Kidney epithelial cell (primary cell): ENCODE measurements at places on chromosomes 3 and 15. TPM values are rescaled to one million over a fixed set of nuclear protein-coding genes. Genes with fewer than 3 reads are reported as not detected.

- no peak for DNase-seq
Observed at GRCh38 chr3:131795390-131796090, 239.3 kb downstream of the CPNE4 start.

DNA sequence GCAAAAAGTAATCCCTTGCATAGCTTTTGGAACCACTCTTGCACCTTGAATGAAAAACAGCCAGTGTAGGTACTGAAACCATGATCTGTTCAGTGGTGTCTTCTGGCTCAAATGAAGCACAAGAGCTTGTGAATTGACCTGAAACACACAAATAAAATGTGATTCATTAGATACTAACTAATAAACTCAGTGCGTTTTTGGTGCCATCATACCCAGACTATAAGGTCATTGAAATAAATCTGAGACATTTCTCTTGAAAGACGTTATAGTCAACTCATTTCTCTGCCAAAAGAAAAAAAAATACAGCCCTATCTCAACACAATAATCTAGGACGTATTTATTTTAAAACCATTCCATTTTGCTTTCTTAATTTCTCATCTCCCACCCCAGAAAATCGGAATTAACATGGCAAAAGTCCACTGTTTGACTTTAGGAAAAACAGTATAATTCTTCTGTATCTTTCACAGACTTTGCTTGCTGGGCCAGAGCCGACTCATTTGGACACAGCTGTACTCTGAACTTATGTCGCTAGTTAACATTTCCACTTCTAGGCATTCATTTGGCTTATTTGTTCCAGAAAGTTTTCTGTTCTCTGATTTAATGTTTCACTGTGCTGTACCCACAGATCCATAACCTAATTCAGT, 284.9 kb upstream of the TBL1XR1 start:
- DNase-seq, result no peak

DNA sequence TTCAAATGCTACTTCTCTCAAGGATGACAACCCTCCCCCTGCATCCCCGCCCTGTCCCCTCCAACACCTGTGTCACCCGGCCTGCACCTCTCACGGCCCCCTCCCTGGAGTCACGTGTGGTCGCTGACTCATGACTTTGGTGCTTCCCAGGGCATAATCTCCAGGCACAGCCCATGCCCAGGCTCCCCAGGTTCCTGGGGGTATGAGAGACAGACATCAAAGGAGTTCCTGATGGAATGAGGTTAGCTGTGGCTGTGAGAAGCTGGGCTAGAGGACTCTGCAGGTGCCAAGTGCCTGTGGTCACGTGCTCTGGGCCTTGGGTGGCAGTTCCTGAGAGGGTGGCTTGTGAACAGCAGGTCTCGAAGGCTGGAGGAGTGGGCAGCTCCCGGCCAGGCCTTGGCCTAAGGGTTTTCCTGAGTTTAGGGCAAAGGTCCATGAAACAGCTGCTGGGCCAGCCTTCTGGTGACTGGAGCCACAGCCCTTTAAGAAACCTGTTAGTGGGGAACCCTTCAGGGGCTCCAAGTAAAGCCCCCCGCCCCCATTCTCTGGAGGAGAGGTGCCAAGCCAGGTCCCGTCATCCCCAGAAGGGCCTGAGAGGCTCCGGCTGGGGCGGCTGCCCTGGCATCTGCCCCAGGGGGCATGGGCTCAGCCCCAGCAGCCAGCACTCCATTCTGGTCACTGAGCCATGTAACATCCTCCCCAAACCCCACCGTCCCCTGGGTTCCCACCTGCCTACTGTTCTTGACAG, 230.0 kb downstream of the XXYLT1 start:
- peak; percentile 12 for DNase-seq

DNA sequence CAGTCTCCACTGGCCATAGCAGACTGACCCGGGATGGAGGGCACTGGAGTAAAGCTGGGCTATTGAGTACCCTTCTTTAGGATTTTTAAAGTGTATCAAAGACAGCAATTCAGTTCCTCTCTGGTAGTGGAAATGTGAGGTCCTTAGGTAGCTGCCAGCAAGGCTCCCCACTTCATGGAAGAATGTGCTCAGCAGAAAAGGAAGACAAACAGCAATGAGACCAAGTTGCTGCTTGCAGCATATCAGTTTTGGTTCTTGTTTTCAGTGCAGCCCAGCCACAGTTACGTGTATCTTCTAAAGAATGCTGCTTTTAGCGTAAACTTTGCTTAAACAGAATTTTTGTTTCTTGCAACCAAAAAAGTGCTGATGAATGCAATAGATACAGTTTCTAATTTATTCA, 374.0 kb upstream of the CBLB start:
- no peak for DNase-seq

- DNase-seq, result no peak
Observed at GRCh38 chr3:177144922-177145321, 52.4 kb downstream of the TBL1XR1 start.

DNA sequence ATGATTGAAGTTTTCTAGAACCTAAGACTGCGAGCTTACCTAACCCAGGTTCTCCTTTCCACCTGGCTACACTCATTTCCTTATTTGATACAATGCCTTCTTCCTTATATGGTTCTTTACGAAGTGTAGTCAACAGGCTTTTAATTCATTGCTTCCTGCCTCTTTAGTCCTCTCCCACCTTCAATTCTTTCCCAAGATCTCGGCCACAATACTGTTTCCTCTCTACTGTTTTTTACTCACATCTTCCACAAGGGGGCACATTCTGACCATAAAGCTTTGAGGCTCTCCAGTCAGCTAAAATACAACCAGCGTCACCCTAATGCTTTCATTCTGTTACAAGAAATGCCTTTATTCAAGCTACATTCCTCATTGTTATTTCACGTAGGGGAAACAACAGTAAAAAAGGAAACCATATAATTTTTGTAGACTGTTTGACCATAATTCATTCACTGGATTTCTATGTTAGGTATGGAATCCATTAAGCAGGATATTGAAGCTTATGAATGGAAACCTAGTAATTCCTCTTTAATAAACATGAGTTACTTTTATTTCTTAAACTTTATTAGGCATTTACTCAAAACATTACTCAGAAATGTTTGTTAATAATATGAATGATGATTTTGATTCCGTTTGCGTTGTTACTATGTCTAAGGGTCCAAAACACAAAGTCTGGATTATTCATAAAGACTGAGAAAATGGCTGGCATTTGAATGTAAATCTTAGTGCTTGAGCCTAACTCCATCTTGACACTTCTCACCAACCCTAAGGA, 29.5 kb upstream of the VEPH1 start:
- DNase-seq, result peak; percentile 72

DNA sequence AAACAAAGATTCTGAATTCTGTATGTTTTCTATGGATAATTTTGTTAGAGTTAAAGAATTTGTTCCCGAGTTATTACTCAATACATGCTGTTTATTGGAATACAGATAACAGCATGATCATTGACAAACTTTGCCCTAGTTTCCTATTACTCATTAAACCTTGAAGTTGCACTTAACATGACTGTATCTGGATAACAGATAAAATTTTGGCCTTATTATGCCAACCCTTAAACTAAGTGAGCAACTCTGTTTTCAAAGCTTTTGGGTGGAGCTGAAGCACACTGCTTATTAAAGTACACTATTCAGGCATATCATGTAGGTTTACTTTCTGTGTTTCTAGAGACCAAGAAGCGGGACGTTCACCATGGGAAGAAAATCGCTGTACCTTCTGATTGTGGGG, at the start of gene AADAC:
AADAC (plus strand) TSS at position 318 of the 400 bp plus-strand sequence; CDS start at position 365, 47 bp downstream.
- no peak for DNase-seq

DNA sequence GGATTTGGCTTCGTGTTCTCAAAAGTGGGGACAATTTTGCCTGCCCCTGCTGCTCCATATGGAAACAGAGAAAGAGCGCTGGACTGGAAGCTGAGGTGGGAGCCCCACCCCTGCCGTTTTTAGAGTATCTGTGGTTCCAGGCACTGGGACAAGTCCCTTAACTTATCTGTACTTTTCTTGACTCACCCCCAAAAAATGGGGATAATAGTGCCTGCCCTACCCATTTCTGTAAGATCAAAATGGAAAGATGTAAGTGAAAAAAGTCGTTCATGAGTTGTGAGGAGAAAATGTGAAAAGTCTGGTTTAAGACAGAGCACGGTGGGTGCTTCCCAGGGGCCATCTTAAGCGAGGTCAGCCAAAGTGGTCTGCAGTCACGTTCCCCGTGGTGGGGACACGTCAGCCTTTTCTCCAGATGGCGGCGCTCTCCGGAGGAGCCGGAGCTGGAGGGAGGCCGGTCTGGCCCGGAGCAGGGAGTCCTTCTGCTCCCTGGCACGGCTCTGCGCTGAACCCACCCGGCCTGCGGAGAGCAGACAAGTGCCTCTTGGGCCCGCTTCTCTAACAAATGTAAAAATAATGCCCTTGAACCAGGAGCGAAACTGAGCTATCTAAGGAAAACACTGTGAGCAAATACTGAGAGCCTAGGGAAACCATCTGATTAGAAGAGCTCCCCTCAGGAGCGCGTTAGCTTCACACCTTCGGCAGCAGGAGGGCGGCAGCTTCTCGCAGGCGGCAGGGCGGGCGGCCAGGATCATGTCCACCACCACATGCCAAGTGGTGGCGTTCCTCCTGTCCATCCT, at the start of gene CLDN18:
CLDN18 (plus strand) TSS at position 690 of the 797 bp plus-strand sequence; CDS start at position 751, 61 bp downstream.
- no peak for DNase-seq

DNA sequence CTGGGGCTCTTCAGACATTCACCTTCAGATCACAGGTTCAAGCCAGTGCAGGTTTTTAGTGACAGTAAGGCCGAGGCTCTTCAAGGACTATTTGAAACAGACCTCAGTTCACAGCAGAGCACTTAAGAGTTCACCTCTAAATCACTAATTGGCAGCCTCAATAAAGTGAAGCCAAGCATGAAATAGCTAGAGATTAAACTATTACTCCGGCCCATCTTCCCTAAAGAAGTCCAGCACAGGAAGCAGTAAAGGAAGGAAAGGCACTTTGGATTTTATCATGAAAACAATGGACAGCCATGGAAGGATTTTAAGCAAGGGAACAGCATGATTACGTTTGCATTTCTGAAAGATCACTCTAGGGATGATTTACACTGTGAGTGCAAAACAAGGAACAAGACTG, 27.6 kb upstream of the ARL6 start:
- peak; percentile 34 for DNase-seq

GRCh38 chr15:99556011-99556410, 9.8 kb upstream of the MEF2A start:
- DNase-seq, result no peak

GRCh38 chr15:25787381-25787780, 75.7 kb downstream of the ATP10A start:
- DNase-seq, result no peak

DNA sequence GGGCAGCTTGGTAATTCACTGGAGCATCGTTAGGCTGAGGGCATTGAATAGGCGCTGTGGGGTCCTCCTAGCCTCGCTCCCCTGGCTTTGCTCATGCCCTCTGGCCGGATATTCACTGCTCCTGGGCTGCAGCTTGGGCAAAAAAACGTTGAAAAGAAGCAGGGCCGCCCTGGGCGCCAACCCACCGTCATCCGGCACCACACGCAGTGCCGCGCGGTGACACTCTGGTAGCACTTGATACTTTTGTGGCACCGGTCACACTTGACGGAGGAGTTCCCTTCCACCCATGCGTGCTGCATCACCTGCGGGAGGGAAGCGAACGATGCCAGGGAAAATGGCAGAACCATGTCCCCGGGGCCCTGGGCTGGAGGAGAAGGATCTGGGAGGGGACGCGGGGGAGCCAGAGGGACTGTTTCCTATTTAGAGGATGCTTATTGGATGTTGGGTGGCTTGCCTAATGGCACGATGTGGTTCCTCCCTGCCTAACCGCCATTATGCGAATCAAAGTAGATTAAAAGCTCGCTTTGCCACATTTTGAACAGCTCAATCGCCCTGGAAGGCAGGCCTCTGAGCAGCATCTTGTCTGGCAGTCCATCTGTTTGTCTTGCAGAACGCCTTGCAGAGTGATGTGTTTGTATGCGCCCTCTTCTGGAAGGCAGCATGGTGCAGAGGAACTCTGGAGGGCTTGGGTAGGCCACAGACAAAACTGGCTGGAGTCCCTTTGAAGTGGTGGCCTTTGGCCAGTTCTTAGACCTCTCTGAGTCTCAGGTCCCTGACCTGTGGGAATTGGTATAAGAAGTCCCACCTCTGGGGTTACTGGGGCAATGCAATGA, 93.2 kb downstream of the DGKG start:
- DNase-seq, result no peak

Gene SLC2A2
- total RNA-seq, result not detected in 2 replicates

Gene MGA
- total RNA-seq, result 39.6 and 43.1 TPM in 2 replicates

Gene DGKG
- total RNA-seq, result 0.04 and 0.21 TPM in 2 replicates

Gene P2RY13
- total RNA-seq, result 0.13 TPM in 1 of 2 replicates, not detected in the other

Gene DPH3
- 29.6 and 30.5 TPM in 2 replicates for total RNA-seq

Gene CCR3
- total RNA-seq, result not detected in 2 replicates
